ENCODE measurements at places on chromosomes 7 and 10. TPM values are rescaled to one million over a fixed set of nuclear protein-coding genes. Genes with fewer than 3 reads are reported as not detected.

- peaks cover 21% of the 10 kb centered on the region for H3K4me1 ChIP-seq
- H3K27ac ChIP-seq: no peak overlapping the region
- no peak overlapping the region for H3K4me3 ChIP-seq
Observed at GRCh38 chr7:117021366-117021765, 68.1 kb downstream of the ST7 start.

DNA sequence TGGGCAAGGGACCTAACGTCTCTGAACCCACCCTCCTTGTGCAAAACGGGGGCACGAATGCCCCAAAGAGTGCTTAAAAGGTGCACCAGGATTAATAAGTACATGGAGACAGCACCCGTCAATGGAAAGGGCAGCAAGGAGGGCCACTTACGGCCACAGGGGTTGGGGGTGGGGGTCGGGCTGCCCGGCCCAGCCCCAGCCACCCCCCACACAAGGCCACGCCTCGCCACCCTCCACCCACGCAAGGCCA is 213.4 kb downstream of the MAD1L1 start:
- H3K27ac ChIP-seq: no peak overlapping the region
- peaks cover 4% of the 10 kb centered on the region for H3K36me3 ChIP-seq
- H3K27me3 ChIP-seq: peaks cover 8% of the 10 kb centered on the region

- H3K4me1 ChIP-seq: no peaks in the 10 kb centered on the region
- no peak overlapping the region for H3K4me3 ChIP-seq
- no peak for DNase-seq
- H3K27me3 ChIP-seq: no peaks in the 10 kb centered on the region
- peaks cover 7% of the 10 kb centered on the region for H3K36me3 ChIP-seq
Observed at GRCh38 chr7:40033826-40034225, 83.8 kb downstream of the CDK13 start.

The CALHM1 gene
- not detected for total RNA-seq

DNA sequence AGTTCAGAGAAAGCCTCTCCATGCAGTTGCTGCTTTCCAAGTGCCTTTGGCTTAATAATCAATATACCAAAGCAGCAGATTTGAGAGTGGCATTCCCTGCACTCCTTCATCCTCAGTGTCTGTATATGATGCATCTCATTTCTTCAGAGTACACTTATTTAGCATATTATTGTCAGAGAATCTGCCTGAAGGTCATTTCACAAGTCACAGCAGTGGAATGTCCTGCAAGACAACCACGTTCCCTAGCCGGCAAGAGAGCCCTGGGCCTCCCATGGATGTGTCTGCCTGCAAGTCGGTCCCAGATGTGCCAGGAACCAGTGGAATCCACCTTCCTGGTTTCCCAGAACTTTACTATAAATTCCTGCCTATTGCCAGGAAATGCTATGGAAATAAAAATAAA is 289.4 kb upstream of the IGFBP3 start:
- no peak for DNase-seq
- no peaks in the 10 kb centered on the region for H3K36me3 ChIP-seq
- H3K4me1 ChIP-seq: no peaks in the 10 kb centered on the region
- H3K4me3 ChIP-seq: no peak overlapping the region
- no peak overlapping the region for H3K27ac ChIP-seq
- no peaks in the 10 kb centered on the region for H3K27me3 ChIP-seq

The FKBP6 gene
- total RNA-seq: not detected

Measured in glutamatergic neuron (in vitro differentiated cells).